ENCODE measurements at places on chromosomes 2 and 18.

DNA sequence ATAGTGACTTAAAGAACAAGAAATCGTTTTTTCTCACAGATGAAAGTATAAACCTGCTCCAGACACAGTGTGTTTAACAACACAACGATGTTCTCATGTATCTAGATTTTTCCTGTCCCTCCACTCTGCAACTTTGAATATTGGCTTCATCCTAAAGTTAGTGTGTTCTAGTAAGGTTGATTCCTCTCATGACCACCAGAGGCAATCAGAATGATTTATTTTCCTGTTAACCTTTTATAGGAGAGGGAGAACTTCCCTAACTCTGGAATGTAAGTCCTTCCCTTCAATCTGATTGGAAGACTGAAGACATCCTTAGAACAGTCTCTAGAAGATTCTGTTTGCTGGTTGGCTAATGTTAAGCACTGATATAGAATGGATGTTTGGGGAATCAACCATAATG is 41.0 kb upstream of the TAF4B start:
- DNase-seq: no peak

GRCh38 chr2:101047075-101047766 is 45.1 kb downstream of the RPL31 start:
- no peak for DNase-seq

- DNase-seq: no peak
These were observed 645 bp downstream of the MIB1 start for GRCh38 chr18:21741312-21741561.

DNA sequence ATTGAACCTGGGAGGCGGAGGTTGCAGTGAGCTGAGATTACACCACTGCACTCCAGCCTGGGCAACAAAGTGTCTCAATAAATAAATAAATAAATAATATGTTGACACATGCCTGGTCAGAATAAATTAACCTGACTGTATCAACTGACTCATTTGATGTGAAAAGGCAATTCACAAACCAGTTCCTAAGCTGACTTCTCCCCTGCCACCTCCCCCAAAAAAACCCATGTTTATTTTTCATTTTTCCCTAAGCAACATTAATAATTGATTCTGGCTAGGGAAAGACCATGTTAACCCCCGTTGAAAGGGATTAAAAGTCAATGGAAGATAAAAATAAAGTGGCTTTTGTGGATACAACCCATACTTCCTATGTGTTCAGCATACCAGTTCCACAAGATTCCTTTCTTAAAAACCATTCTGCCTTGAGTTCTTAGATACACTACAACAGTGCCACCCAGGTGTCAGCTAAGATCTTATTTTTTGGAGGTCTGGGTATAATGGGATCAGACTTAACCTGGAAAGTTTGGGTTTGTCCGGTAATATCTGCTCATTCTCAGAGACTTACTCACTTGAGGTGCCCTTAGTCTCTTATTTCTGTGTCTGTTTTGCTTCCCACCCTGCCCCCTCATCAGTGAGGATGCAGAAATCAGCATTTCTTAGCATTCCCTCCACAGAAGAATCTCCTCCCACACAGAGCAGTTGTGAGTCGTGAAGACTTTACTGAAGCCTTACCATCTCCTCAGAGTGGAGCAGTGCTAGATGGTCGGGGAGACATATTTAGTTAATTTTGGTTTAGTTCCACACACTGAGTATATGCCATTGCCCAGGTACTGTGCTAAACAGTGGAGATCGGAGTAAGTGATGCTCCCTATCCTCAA is 10.1 kb upstream of the MCFD2 start:
- no peak for DNase-seq

DNA sequence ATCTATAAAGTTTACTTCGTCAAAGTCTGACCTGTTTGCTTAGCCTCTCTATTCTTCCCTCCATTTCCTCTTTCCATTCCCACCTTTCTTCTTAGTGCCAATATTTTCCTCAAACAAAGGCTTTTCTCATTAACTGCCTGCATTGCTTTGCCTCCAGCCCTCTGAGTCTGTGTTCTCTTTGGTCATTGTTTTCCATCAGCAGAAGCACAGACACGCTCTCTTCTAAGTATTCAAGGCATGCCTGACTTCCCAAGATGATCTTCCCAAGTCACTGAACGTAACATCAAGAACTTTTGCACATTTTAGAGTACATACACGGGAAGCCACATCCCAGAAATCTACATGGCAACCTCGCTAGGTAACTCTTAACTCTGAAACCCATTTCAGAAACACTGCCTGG is 32.6 kb upstream of the ANXA4 start:
- DNase-seq: no peak

DNA sequence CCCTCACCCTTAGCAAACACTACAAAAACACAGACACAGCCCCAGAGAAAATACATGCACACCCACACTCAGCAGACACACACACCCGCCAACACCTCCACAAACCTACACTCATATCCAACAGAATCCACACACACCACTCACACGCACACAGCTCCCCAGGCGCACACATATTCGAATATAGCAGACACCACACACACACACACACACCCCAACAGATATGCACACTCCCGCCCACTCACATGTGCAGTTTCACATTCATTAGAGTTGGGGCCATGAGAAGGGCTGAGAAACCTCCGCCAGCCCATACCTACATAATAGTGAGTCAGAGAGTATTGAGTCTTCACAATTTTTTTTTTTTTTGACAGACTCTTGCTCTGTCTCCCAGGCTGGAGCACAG is 29.4 kb upstream of the NOTO start:
- DNase-seq: no peak

- DNase-seq: no peak
These were observed 1587.5 kb upstream of the PIK3C3 start for GRCh38 chr18:40367576-40367975.

DNA sequence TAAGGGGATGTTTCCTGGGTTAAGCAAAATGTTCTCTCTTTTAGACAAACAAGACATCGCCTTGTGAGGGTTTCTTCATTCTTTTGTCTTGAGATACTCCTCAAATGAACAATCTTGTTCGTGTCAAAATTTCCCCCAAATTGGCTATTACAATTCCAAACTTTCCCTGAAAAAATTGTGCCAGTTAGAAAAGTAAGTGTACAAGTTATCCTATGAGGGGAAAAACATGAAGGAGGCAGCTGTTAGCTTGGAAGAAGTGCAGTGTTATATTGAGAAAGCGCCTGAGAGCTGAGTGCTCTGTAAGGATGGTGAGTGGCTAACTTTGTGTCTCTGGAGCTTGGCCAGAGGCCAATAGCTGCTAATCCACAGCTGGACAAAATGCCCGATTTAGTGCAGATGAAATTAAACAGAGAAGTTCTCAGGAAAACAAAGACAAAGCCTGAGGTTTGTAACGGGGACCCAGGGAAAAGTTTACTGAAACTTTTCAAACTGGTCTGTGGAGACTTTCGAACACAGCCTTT is 14.1 kb upstream of the PLEKHH2 start:
- DNase-seq: no peak

DNA sequence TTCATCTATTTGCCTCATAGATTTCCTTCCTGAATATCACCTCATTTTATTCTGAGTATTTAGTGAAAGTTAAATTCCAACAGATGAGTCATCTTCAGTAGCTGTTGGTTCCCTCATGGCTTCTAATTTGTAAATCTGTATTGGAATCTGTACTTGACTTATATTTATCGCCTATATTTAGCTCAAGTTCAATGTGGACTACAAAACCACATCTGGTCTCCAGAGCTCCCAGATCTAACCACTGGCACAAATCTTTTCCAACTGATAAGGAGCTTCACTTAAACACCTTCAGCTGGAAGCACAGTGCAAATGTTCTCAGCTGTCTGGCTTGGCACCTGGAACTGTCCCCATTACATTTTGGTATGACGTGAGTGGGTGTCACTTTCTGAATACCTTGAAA is 82.8 kb upstream of the DSEL start:
- DNase-seq: no peak

- DNase-seq: no peak
These were observed 40.1 kb upstream of the CAPN13 start for GRCh38 chr2:30847329-30847728.

- no peak for DNase-seq
These were observed 60.6 kb downstream of the LRP2 start for GRCh38 chr2:169301596-169302335.

DNA sequence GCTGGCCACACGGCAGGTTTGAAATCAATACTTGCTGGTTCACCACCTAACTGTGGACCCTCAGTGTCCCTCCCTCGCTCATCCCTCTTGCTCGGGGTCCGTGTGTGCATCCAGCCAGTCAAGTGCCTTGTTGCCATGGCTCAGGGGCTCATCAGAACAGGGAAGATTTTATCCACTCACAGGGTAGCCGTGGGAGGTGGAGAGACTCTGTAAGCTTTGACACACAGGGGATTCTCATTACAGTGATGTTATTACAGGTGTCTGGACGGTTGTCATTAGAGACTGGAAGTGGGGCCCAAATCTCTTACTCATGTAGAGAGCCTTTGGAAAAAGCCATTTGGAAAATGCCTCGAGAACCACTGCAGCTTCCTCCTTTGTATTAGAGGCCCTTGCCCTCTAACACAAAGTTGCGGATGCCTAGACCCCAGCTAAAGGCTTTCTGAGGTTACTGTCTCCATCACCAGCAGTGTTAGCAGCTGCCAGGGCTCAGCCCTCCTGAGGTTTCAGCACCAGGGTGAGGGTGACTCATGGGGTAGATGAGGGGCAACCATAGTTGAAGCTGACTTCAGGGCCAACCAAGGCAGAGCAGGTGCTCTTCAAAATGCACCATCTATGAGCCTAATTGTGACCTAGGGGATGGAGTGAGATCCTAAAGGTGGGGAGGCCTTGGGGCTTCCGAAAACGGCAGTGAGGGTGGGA is 195.6 kb downstream of the CLIP4 start:
- DNase-seq: no peak

DNA sequence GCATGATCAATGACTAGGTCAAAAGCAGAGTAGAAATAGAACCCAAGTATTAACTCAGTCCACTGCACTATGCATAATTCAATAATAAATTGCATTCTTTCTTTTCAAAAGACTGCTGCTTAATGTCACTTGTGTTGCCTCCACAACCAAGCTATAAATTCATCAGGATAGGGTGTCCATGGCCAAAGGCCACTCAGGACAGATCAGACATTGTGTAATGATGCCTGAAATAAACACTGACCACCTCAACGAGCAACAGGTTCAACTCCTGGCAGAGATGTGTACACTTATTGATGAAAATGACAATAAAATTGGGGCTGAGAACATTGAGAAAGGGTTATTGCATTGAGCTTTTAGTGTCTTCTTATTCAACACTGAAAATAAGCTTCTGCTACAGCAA is 194.5 kb upstream of the SPOPL start:
- no peak for DNase-seq

DNA sequence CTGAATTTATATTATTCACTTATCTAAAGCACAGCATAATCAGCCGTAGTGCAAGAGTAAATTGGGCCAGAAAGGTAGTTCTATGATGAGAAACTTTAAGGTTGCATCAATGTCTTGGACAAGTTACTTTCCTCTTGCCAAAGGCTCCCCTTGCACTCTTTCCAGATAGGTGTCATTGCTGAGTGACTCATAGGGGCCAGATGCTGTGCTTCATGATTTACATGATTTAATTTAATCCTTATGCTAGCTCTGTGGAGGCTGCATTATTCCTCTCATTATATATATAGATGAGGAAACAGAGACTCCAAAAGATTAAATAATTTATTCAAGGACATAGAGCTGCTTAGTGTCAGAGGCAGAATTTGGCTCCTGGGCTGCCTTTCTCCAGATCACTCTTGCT is 5.0 kb downstream of the CFAP221 start:
- no peak for DNase-seq

- DNase-seq: no peak
These were observed 11.4 kb upstream of the RAB31 start for GRCh38 chr18:9696701-9697100.

GRCh38 chr18:63962137-63962536 is 7.7 kb upstream of the SERPINB8 start:
- no peak for DNase-seq

- DNase-seq: no peak
These were observed 329.1 kb downstream of the SETBP1 start for GRCh38 chr18:45009756-45010155.

- DNase-seq: no peak
These were observed 56.0 kb downstream of the UBE2E3 start for GRCh38 chr2:181036445-181036844.

GRCh38 chr2:85422072-85422457 is 3.6 kb downstream of the SH2D6 start:
- no peak for DNase-seq

DNA sequence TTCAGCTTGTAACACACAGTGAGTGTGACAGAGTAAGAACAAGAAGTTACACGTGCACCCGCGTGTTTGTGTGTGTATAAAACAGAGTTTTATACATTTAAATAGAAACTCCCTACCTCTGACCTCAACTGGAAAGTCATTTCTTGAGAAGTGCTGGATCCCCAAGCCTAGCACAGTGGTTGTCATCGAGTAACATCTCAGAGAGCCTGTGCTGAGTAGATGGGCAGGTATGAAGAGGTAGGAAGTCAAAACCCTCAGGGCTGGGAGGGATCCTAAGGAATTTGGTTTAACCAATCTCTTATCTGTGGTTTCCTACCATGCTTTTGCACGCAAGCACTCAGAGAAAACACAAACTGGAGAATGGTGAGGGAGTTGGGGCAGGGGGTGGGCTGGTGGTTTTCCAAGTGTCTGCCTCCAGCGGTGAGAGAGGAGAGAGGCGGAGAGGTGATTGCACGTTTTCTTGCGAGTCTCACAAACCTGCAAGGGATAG is 9.2 kb downstream of the ACOXL start:
- DNase-seq: no peak

DNA sequence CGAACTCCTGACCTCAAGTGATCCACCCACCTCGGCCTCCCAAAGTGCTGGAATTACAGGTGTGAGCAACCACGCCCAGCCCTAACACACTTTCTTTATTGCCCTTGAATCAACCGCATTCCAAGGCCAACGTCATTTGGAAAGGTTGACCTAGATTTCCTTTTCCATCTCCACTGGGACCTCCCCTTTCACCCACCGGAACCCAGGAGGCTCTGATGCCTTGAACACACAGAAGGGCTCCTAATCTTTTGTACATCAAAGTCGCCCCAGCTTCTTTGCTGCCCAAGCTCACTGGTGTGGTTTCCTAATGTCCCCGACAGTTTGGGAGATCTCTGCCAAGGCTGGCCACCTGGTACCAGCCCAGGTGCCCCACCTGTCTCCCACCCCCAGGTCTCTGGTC is 46.2 kb upstream of the CAB39 start:
- no peak for DNase-seq

- no peak for DNase-seq
These were observed 29.2 kb upstream of the PELI1 start for GRCh38 chr2:64173156-64174135.

All from amygdala (tissue), 56 donors.